ENCODE measurements at places on chromosomes 11 and 22.

- no peak for DNase-seq
These were observed 134.9 kb upstream of the ZC3H12C start for GRCh38 chr11:109958131-109958820.

- no peak for DNase-seq
These were observed 176.9 kb downstream of the IGLL1 start for GRCh38 chr22:23403152-23403719.

- no peak for DNase-seq
These were observed 51.3 kb downstream of the KIRREL3 start for GRCh38 chr11:126949066-126949891.

DNA sequence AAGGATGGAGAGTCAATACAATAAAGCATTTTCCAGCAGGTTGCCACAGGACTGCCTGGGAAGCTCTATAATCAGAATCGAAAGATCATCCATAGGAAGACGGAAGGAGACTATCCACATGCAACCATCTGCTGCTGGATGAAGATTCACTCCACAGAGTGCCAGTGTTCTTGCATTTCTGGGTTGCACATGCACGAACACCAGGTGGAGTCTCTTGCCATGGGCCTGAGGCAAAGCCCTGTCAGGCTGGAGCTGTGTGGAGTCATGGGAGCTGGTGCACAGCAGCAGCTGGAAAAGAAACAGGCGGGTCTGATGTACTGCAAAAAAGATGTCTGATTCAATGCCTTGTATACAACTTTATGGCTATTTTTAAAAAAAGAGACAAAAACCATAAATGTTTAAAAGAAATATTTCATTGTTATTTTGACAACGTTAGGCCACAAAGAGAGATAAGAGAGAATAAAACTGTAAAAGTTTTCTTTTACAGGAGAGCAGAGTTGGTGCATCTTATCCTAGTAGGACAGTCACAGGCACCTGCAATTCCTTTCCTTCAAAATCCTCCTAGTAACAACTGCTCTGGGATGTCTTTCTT, 12.9 kb upstream of the FAT3 start:
- no peak for DNase-seq

Measured in NCI-H2171 (cell line).